ENCODE measurements at places on chromosomes 11 and 22. TPM values are rescaled to one million over a fixed set of nuclear protein-coding genes. Genes with fewer than 3 reads are reported as not detected.

- ATAC-seq, result peak; percentile 77
These were observed 40.4 kb downstream of the BCR start for GRCh38 chr22:23220485-23221350.

The RFPL3 gene
- total RNA-seq, result not detected

DNA sequence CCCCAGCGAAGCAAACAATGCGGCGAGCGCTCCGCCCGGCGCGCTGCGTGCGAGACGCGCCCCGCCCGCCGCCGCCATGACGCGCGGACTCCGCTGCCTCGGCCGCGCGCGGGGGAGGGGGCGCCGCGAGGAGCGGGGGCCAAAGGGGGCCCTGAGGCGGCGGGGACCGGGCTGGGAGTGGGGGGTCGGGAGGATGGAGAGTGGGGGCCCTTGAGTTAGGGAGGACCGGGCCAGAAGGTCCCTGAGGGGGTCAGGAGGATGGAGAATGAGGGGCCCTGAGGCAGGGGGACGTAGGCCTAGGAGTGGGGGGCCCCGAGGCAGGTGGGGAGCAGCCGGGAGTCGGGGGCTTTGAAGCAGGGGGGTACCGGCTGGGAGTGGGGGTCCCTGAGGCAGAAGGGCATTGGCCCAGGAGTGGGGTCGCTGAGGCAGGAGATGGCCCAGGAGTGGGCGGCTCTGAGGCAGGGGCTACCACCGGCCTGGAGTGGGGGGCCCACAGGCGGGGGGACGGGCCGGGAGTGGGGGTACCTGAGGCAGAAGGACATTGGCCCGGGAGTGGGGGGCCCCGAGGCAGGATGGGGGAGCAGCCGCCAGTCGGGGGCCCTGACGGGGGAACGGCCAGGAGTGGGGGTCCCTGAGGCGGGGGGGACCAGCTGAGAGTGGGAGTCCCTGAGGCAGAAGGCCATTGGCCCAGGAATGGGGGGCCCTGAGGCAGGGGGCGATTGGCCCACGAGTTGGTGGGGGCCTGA, at the start of gene BRD1:
Gene BRD1 (minus strand): TSS at position 21 of the 746 bp plus-strand sequence. CDS start 3,556 bp downstream, outside the sequence.
- peak; percentile 43 for ATAC-seq

DNA sequence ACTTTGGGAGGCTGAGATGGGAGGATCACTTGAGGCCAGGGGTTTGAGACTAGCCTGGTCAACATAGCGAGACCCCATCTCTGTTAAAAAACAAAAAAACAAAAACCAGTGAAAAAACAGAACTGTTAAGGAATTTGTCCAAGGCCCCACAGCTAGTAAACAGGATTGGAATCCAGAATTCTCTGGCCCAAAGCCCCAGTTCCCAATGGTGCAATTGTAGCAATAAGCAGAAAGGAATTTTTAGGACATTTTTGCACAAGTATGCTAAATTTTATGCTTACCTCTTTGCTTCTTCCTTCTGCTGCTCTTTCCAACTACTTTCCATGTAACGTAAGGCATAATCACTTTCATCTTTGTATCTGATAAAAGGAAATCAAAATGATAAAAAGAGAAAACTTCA, 11.6 kb downstream of the MISFA start:
- no peak for ATAC-seq

DNA sequence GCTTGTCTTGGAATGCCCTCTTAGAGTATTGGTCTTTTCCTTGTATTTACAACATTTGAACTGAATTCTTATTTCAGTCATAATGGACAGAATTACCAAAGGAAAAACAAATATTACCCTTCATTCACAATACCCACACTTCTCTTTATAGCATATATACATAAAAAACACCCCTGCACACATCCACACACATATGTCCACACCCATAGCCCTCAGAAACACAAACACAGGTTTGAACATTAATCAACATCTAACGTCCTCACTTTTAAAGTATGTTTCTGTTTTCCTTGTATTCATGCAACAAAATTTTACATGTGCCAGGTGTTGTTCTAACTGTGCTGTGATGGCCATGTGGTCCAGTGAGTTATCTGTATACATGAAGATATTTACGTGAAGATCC, 11.6 kb upstream of the NXPE2 start:
- no peak for ATAC-seq

GRCh38 chr22:43592476-43592875, 180.7 kb downstream of the MPPED1 start:
- ATAC-seq, result no peak

GRCh38 chr11:116976941-116977570, 121.2 kb downstream of the SIK3 start:
- ATAC-seq, result no peak

DNA sequence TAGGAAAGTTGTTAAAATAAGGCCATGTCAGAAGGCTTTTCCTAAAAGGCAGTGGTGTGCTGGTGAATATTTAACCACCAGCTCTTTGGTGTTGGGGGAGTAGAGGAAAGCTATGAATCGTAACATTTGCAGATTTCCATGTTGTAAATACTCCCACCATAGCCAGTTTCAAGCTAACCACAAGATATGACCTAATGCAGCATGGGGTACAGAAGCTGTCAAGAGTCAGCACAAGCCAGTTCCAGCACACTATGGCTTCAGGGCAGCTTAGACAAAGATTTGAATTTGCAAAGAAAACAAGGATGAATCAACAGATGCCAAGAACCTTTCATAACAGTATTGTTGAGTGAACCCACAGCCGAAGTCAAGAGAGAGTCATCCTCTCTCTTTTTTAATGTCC, 40.0 kb downstream of the COMMD9 start:
- peak; percentile 75 for ATAC-seq
